ENCODE measurements at places on chromosomes 5 and 9.
A peak's percentile ranks its signal among the peaks of the same experiment; 100 is the strongest.

DNA sequence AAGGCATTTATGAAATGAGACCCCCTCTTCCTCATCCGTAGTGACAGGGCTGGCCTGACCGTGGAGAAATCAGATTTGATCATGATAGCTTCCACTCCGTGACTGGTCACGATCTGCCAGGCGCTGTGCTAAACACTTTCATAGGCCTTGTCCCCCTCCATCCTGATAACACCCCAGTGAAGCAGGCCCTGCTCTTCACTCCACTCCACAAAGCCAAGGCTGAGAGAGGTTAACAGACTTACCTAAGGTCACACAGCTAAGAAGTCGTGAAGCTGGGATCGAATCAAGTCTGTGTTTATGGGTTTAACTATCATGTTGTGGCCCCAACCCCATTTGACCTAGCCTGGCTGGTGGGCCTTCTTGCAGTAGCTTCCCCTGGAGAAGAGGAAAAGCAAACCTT, 53.3 kb upstream of the IL17B start:
- no peak for DNase-seq

DNA sequence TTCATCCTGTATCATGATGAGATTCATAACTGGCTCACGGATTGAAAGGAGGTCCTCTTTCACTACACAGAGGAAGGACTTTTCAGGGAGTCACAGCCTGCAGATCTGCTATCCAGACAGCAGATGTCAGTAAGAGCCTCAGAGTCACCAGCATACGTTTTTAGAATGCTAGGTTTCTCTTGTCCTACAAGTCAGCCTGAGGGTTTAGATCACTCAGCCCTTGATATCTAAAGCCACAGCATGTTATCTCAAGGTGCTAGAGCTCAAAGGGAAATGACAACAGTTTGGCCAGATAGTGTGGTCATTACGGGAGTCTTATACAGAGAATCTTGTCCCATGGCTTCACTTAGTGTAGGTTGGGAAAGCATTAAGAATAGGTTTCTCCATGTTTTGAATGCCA, 30.9 kb upstream of the SLC46A2 start:
- DNase-seq = no peak

GRCh38 chr5:135249658-135250057, 149.4 kb downstream of the MACROH2A1 start:
- no peak for DNase-seq

DNA sequence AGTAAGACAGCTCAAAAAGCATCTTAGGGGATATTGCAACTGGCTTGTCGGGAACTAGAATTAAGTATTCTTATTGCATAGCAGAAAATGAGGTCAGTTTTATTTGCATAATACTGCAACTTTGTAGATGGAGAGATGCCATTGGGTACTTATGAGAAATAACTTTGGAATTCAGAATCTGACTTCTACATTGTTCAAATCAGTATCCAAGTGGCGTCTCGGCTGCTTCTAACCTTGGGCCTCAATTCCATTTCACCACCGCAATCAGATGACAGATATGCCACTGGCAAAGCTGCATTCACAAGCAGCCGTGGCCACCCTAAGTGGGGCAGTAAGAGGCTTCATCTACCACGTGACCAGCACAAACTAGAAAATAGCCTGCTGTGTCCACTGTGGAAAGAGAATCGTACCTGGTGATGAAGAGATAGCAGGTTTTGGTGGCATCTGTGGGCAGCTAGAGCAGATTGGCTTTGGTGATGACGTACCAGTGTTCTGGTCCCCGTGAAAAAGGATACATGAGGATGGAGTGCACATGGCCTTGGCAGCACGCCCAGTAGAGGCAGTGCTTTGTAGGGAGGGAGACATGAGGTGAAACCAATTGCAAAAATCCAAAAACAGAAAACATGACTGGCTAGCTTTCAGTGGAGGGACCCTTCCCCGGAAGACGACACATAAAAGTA, 116.6 kb downstream of the KLHL3 start:
- DNase-seq = no peak

DNA sequence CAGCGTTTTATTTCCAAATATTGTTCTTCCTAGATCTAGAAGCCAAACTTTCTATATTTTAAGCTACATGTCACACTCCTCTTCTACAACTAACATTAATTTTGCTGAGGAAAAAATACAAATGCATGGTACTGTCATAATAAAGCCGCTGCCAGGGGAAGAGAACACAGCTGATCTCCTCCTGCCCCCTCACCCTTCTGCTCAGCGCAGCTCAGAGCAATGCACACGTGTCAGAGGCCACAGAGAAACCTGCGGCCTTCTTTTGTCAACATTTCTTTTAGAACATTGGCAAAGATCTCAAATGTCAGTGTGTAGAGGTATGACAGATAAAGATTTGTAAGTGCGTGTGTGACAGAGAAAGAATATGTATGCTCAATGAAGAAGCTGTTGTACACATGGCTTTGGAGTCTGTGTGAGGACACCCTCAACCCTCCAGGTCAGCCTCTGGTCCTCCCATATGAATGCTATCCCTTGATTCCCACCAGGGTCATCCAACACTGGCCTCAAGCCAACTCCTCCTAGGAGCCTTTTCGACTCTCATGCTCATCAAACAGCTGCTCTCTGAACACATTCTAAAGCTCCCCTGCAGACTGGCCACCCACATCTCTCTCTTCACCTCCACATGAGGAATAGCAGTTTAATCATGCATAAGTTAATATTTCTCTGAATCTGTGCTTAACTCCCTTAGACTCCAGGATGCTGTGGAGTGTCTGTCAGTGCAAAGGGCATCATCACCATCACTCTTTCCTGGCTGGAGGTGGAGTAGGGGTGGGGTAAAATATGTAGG, 40.9 kb downstream of the TAS2R1 start:
- DNase-seq = no peak

DNA sequence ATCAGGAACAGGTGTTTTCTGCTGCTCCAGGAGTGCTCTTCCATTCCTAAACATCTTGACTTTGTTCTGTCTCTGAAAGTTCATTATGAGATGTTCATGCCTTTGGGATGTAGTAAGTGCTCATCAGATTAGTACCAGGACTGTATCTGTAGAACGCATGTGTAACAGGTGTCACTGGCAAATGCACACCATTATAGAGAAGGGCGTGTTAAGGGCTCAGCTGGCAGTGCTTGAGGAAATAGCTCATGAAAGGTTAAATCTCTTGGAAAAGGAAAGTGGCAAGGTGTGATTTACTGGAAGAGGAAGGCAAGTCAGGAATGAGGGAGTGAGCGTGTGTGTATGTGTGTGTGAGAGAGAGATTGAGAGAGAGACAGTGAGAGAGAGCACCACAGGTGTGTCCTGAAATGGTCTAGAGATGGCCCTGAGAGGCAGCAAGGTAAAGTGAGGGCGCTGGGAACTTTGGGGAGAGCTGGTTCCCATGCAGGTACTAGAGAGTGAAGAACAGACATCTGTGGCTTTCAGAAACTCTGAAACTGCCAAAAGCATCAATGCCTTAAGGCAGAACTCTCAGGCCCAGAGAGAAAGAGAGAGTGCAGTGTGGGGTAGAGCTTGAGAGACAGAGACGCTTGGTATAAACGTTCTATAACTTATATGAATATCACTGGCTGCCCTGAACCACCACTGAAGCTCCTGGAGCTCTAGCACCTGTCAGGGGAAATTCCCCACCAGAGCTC, 13.7 kb upstream of the CXCL14 start:
- DNase-seq = no peak

DNA sequence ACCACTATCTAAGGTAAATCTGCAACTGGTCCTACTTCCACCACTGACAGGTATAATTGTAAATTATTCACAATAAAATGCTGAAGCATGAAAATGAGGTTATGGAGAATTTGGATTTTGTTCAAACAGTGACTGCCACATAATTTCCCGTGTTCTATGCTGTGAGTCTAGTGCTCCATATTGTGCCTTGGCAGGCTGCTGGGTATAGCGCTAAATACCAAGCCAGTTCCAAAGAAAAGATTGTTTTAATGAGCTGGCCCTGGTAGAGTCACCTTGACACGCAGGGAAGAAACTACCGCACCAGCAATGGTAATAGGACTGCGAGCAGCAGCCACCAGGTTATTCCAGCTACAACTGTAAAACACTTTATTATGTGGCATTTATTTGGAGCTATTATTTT, 30.4 kb downstream of the PSMB7 start:
- no peak for DNase-seq

- no peak for DNase-seq
These were observed 24.9 kb downstream of the RNF130 start for GRCh38 chr5:180046656-180047055.

- no peak for DNase-seq
These were observed 205.3 kb upstream of the WWC1 start for GRCh38 chr5:168086104-168086610.

- DNase-seq = no peak
These were observed 337.7 kb downstream of the PLK2 start for GRCh38 chr5:58122157-58122556.

GRCh38 chr5:66958201-66958979, 238.2 kb downstream of the CD180 start:
- DNase-seq = no peak

DNA sequence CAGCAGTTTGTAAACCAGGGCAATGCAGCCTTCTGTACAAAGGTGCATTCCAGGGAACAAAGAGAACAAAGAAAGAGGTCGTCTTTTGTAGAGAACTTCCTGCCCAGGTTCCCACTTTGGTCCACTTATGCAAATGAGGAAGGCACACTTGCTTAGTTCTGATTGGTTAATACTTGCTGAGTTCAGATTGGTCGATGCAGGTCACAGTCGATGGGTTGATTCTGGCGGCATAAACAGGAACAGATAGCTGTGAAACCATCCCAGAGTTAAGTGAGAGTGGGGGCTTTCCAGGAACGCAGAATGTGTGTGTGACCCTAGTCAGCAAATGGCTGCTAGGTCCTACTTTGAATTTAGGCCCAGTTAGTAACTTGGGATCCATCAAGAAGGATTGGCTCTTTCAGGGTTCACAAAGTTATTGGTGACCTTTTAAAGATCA, 1.8 kb upstream of the ADAMTS13 start:
- DNase-seq = peak; percentile 29

- no peak for DNase-seq
These were observed 1752.6 kb upstream of the C9orf72 start for GRCh38 chr9:29325894-29326293.

GRCh38 chr9:132163457-132163875, 1.6 kb downstream of the NTNG2 start:
- DNase-seq = no peak

GRCh38 chr5:135713161-135713915, 121.1 kb upstream of the SLC25A48 start:
- no peak for DNase-seq
